GM19239 (cell line): ENCODE measurements at places on chromosomes 1 and 21.
A peak's percentile ranks its signal among the peaks of the same experiment; 100 is the strongest.

- no peak for DNase-seq
Measured at GRCh38 chr1:112579801-112580510, 39.0 kb downstream of the ST7L start.

- no peak for DNase-seq
Measured at GRCh38 chr1:61872206-61872605, 129.9 kb downstream of the PATJ start.

DNA sequence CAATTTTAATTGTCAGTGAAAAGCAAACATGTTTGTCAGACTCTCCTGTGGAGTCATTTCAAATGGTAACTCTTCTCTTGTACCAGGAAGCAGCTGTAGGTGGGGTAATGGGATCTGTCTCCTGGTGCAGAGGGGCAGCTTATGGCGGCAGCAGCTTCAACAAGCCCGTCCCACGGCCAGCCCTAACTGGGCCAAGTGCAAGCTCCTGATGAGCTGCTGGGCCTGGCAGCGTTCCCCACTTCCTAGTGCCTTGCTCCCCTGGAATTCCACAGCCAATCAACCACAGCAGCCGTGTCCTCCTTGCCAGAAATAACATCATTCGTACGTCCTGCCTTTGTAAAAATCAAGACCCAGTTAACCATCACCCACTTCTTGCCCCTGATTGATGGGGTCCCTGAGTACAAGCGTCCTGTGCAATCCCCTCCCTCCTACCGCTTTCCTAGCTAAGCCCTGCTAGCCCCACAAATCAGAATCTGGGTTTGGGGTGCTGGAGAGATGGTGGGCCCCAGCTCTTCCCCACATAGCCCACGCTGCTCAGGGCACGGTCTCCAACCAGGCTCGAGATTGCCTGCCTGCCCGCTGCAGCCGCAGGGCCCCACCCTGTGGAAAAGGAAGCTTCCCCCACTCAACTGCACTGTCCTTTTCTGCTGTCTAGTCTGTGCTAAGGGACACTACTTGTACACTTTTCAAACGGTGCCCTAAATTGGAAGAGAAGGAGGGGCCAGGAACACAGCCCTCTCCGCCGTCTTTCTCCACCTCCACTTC, 61.2 kb downstream of the TOR1AIP2 start:
- DNase-seq = no peak

DNA sequence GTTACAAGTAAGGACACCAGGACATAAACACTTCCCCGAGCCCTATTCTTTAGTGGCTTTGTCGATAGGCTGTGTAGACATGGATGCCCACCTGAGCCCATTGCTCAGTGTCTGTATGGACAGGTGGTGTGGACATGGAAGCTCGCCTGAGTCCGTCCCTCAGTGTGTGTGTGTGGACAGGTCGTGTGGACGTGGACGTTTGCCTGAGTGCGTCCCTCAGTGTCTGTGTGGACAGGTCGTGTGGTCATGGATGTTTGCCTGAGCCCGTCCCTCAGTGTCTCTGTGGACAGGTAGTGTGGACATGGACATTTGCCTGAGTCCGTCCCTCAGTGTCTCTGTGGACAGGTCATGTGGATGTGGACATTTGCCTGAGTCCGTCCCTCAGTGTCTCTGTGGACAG, 38.7 kb upstream of the COL6A2 start:
- no peak for DNase-seq

- no peak for DNase-seq
Measured at GRCh38 chr1:17883662-17884395, 128.7 kb downstream of the ACTL8 start.

GRCh38 chr1:40844887-40845878, 17.0 kb downstream of the CITED4 start:
- no peak for DNase-seq

DNA sequence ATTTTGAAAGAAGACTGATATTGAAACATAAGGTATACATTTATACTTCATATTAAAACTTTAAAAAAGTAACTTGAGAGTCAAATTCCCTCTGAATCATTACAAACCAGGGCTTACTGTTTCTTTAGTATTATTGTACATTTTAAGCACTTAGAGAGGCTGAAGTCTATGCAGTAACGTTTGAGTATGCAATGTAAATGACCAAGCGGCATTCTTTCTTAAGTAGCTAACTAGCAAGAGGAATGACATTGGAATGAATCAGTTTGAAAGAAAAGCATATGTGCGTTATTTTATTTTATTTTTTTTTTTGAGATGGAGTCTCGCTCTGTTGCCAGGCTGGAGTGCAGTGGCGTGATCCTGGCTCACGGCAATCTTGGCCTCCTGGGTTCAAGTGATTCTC, 24.3 kb downstream of the WNT2B start:
- DNase-seq = no peak

GRCh38 chr1:225426395-225427234, 1.2 kb downstream of the LBR start:
- no peak for DNase-seq

DNA sequence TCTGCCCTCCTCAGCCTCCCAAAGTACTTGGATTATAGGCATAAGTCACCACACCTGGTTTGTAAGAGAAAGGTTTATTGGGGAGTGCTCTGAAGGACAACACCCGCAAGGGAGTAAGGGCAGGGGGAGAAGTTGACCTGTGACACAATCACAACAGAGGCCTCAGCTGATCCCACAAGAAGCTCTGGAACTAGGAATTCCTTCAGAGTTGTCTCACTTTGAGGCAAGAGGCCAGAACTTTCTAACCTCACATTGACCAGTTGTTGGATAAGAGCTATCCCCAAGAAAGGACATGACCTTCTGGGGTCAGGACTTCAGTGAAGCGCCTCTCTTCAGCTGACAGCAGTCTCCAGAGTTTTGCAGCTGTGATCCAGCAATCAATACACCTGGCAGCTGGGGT, 27.4 kb upstream of the RC3H1 start:
- no peak for DNase-seq

DNA sequence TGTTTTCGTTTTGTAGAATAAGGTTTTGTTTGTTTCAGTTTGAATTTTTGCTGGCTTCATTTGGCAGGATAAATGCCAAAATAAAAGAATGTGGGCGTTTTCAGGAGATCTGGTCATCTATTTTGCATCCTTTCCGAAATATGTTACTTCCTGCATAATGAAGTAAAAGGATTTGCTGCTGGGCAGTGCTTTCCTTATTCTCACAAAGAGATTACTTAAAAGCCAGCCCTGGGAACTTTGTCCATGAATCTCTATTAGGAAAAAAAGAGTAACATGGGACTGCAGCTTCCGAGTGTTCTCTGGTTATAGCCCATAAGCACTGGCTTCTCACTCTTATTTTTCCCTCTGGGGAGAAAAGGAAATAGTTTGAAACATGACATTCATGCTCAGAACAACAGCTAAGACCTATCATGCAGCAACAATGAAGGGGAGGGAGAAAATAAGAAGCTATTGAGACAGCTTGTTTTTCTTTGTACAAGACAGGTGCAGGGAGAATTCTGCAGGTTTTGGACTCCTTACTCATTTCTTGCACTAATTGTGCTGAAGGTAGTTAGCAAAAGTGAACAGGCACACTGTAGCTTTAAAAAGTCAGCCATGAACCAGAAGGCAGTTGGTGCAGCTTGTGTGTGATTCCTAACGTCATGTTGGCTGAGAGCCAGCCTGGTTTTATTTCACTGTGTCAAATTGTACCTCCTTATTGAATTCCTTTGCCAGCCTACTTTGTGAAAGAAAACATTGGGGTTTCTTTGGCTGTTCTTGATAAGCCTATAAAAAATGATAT, at the start of gene SAMD13:
Gene SAMD13, plus strand, starts transcription at position 705 of the 781 bp plus-strand sequence. CDS start 1,527 bp downstream, outside the sequence.
- no peak for DNase-seq

- DNase-seq = no peak
Measured at GRCh38 chr1:3530086-3530925, 75.8 kb downstream of the ARHGEF16 start.

DNA sequence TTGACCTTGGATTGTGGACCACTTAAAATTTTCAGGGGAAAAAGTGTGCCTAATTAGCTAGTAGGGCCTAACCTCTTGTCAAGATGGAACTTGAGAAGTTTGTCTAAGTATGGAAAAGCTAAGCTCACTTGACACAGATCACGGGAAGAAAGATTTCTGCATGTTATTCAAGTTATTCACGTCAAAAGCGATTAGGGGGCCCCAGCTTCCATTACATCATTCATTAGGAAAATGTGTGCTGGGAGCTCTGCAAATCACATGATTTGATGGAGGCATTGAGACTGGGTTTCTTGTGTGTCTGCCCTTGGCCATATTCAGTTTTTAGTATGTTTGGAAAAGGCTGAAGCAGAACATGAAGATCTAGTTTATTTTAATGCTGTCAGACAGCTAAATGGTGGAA, 15.5 kb upstream of the POGZ start:
- DNase-seq = no peak

- no peak for DNase-seq
Measured at GRCh38 chr1:40803447-40803846, 19.9 kb downstream of the KCNQ4 start.

GRCh38 chr1:121595089-121595488, 410.3 kb downstream of the SRGAP2C start:
- no peak for DNase-seq

GRCh38 chr1:148166558-148167492, 14.7 kb upstream of the NBPF11 start:
- DNase-seq = no peak

GRCh38 chr1:234705615-234706014, 95.6 kb upstream of the IRF2BP2 start:
- DNase-seq = no peak

GRCh38 chr1:20165522-20165951, 20.4 kb upstream of the UBXN10 start:
- no peak for DNase-seq

DNA sequence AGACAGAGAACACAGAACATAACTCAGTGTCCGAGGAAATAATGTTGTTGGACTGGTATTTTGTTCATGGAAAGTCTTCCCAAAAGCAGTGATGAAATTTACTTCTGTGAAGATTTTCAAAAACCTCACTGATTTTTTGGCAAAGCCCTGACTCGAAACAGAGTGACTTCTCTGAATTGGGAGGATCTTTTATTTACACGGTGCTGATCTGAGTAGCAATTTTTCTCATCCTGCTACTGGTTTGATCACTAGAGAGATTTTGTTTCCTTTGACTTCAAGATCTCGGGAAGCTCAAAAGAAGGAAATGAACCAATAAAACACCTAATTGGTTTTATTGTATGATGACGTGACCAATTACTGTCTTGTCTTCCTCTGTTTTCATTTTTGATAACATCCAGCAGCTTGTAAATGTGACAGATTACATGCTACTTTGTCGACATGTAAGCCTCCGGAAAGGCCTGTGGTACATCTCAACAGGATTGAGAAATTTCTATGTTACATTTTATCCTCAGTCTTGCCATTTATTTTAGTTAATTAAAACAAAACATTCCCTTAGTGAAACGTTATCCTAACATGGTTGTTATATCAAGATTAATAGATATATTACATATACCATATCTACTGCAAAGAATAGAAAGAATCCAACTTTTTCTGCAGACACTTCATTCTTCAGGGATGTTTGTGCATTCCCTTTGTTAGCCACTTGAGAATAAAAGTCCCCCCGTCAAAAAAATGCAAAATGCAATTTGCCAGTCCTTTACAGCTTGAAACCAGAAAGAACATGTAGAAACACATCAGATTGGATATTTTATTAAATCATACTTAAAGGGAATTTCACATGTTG, 42.8 kb upstream of the IFI44L start:
- no peak for DNase-seq

GRCh38 chr1:3422638-3423037, 31.8 kb upstream of the ARHGEF16 start:
- no peak for DNase-seq

DNA sequence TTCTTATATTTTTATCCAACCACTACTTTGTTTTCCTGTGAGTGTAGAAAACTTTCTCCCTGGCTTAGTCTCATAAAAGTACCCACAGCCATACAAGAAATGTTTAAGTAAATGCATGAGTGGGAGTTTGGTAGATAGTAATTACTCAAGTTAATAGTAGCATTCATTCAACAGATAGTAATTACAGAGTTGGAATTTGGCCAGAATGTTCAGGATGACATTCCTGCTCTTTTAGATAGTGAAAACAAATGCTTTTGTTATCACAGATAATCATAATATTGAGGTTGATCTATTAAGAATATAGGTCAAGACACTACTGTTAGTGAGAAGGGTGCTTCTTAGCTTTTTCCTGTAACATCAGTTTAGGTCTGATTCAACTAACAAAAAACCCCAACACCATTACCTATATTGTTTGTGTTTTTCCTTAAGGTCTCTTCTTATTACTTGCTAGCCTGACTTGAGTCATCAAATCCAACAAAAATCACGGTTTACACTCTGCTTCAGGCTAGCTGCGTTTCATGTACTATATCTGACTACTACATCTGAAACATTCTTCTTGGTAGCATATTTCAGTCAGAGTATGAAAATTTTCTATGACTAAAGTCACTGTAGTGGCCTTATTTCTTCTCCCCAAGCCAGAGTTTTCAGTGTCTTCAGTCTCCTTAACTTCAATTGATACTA, 163.7 kb downstream of the HS2ST1 start:
- no peak for DNase-seq

DNA sequence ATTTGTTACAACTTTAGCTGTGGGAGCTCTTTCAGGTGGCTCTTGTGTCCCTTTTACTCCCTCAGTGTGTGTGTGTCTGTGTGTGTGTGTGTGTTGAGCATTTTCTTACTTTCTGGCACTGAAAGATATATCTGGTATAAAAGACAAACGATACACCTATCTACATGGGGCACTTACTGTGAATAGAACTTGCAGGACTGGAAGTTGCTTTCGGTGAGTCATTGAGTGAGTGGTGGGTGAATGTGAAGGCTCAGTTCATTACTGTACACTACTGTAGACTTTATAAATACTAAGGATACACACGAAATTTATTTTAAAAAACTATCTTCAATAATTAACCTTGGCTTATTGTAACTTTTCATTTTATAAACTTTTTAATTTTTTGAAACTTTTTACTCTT, 38.7 kb downstream of the BTBD8 start:
- no peak for DNase-seq

GRCh38 chr21:31559368-31560119, 99.9 kb upstream of the SOD1 start:
- peak; percentile 65 for DNase-seq

DNA sequence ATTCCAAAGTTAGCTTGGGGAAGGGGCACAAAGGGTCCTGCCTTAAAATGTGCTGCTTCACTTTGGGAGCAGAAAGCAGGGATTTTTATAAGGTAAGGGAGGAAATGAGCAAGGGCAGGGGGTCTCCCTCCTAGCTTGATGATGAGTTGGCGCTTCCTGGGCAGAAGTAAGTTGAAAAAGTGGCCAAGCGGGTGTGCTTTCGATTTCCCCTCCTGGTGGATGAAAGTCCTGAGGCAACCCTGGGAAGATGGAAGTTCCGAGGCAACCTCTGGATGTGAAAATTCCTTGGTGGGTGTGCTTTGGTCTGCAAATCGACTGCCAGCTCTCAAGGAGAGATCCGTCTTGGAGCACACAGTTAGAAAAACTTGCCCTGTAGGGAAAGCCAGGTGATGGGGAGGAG, 41.7 kb upstream of the CD2 start:
- DNase-seq = no peak

- peak; percentile 69 for DNase-seq
Measured at GRCh38 chr1:11730429-11730891, 5.5 kb upstream of the AGTRAP start.
